Heart left ventricle (tissue), 16 donors: ENCODE measurements at places on chromosomes 2 and 18. TPM values are rescaled to one million over a fixed set of nuclear protein-coding genes. Genes with fewer than 3 reads are reported as not detected.

Gene ANKRD30B
- total RNA-seq = 0.06 TPM

- H3K36me3 ChIP-seq = no peaks in the 10 kb centered on the region
- DNase-seq = no peak
- H3K27ac ChIP-seq = no peak overlapping the region
- H3K4me1 ChIP-seq = no peaks in the 10 kb centered on the region
- H3K27me3 ChIP-seq = no peaks in the 10 kb centered on the region
Observed at GRCh38 chr2:163155279-163155883, 316.8 kb upstream of the KCNH7 start.

GRCh38 chr18:23574611-23575308 lies 11.5 kb downstream of the NPC1 start:
- peaks cover 7% of the 10 kb centered on the region for H3K4me1 ChIP-seq
- H3K36me3 ChIP-seq = no peaks in the 10 kb centered on the region
- no peak overlapping the region for H3K4me3 ChIP-seq
- peak overlapping the region; percentile 50 for H3K27ac ChIP-seq
- no peaks in the 10 kb centered on the region for H3K27me3 ChIP-seq

DNA sequence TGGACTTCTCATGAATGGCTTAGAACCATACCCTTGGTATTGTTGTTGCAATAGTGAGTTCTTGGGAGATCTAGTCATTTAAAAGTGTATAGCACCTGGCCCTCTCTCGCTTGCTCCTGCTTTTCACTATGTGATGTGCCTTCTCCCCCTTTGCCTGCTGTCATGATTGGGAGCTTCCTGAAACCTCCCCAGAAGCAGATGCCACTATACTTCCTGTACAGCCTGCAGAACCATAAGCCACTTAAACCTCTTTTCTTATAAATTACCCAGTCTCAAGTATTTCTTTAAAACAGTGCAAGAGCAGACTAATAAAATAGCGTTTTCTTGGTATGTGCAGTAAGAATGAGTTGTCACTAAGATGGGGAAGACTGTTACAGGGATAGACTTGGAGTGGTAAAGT lies 31.6 kb downstream of the BAZ2B start:
- no peak overlapping the region for H3K4me3 ChIP-seq
- DNase-seq = no peak
- H3K36me3 ChIP-seq = peaks cover 5% of the 10 kb centered on the region
- H3K27me3 ChIP-seq = no peaks in the 10 kb centered on the region
- no peaks in the 10 kb centered on the region for H3K4me1 ChIP-seq
- H3K27ac ChIP-seq = no peak overlapping the region

DNA sequence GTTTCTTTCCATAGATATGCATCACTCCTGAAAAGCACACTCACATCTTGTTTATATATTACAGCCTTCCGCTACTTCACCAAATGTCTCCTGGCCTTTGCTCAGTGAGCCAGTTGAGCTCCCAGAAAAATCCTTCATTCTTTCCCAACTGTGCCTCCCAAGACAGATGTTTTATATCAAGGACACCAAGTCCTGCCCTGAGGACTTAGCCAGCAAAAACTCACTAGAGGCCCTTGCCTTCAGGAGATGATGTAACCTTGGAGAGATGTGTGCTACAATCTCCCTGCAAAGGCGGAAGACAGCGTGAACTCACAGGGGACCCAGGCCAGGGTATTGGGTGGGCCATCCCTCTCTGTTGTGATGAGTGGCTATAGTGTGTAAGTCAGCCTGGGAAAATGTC lies 86.1 kb upstream of the CTAGE1 start:
- H3K36me3 ChIP-seq = no peaks in the 10 kb centered on the region
- peaks cover 26% of the 10 kb centered on the region for H3K4me1 ChIP-seq
- DNase-seq = no peak
- H3K27ac ChIP-seq = peak overlapping the region; percentile 64

Gene NAT8
- not detected for total RNA-seq

DNA sequence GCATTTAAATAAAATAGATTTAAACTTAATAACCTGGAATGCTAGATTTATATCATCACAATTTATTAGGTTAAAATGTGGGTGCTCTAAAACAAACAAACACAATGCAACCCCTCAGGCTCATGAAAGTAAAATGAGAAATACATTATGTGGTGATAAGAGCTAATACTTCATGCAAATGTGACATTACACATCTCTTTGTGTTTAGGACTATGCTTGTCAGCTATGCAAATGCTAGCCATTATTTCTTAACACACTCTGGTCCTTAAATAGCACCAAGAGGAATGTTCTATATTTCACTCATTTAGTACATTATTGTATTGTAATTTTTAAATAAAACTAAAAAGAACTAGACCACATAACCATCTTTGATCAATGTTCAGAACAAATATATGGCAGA lies 627.6 kb downstream of the DPP10 start:
- no peak overlapping the region for H3K27ac ChIP-seq
- H3K4me3 ChIP-seq = no peak overlapping the region
- H3K4me1 ChIP-seq = no peaks in the 10 kb centered on the region
- H3K27me3 ChIP-seq = no peaks in the 10 kb centered on the region

Gene EFEMP1
- total RNA-seq = 54.2 TPM

- no peak overlapping the region for H3K4me3 ChIP-seq
- no peaks in the 10 kb centered on the region for H3K27me3 ChIP-seq
- H3K4me1 ChIP-seq = peaks cover 81% of the 10 kb centered on the region
- peaks cover 35% of the 10 kb centered on the region for H3K36me3 ChIP-seq
- DNase-seq = peak; percentile 58
Observed at GRCh38 chr2:127658641-127659407, 12.9 kb downstream of the GPR17 start.

DNA sequence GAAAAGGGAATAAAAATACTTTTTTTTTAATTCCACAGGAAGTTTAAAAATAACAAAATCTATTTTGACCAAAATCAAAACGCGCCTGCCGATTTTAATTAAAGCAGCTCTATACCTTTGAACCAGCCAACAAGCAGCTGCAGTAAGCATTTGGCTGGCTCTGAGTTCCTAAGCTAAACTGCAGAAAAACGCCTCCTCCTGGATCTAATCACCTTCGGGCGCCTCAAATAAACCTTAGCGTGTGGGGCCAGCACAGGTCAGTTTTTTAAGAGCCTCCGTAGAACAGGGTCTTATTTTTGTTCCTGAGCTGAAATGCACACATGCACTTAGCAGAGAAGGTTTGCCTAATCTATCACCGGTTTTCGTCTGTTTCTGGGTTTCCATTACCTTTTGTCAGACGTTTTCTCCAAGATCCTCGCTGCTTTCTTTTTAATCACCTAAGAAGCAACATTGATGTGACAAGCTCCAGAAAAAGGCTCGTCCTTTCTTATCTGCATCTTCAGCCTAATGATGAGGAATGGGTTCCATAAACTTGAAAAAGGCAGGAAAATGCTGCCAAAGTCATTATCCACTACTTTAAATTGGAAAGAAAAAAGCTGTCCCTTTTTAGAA lies 64.7 kb upstream of the HNRNPA3 start:
- no peaks in the 10 kb centered on the region for H3K36me3 ChIP-seq
- no peak overlapping the region for H3K4me3 ChIP-seq
- H3K4me1 ChIP-seq = peaks cover 4% of the 10 kb centered on the region
- no peak for DNase-seq
- H3K27ac ChIP-seq = no peak overlapping the region
- peaks cover 10% of the 10 kb centered on the region for H3K27me3 ChIP-seq

DNA sequence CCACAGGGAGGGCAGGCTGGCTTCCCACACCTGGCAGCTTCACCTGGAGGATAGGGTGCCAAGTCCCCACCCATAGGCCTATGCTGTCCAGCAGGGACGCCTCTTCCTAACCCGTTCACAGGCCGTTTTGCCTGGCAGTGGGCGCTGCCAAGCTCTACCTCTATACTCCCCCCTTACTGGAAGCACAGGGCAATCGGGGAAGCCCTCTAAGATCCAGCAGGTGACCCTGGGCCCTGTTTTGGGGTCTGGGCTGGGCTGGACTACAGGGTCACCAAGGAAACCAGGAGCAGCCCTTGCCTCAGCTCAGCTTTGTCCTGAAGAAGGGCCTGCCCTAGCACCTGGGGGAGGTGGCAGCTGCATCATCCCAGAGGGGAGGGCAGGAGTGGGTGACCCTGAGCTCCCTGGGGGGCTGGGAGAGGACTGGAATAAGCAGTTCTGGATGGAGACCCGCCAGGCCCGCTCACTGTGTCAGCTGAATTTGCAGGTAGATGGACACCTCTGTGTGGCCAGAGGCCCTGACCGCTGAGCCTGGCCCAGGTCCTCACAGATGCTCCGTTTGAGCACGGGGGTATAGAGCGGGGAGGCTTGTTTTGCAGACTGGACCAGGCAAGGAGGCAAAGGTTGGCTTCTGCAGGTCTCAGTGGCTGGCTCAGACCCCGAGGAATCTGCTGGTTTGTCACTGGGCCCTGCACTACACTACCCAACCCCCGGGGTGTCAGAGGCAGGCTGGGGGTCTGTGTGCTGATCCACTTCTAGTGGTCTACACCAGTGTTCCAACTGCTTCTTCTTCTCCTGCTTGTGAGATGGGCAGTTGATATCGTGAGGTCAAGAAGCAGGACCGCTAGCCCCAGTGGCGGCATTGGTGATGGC lies 163.1 kb downstream of the ASB1 start:
- H3K27me3 ChIP-seq = no peaks in the 10 kb centered on the region
- no peak overlapping the region for H3K27ac ChIP-seq
- DNase-seq = no peak
- H3K4me1 ChIP-seq = no peaks in the 10 kb centered on the region
- no peaks in the 10 kb centered on the region for H3K36me3 ChIP-seq

Gene SPEG
- 124 TPM for total RNA-seq

DNA sequence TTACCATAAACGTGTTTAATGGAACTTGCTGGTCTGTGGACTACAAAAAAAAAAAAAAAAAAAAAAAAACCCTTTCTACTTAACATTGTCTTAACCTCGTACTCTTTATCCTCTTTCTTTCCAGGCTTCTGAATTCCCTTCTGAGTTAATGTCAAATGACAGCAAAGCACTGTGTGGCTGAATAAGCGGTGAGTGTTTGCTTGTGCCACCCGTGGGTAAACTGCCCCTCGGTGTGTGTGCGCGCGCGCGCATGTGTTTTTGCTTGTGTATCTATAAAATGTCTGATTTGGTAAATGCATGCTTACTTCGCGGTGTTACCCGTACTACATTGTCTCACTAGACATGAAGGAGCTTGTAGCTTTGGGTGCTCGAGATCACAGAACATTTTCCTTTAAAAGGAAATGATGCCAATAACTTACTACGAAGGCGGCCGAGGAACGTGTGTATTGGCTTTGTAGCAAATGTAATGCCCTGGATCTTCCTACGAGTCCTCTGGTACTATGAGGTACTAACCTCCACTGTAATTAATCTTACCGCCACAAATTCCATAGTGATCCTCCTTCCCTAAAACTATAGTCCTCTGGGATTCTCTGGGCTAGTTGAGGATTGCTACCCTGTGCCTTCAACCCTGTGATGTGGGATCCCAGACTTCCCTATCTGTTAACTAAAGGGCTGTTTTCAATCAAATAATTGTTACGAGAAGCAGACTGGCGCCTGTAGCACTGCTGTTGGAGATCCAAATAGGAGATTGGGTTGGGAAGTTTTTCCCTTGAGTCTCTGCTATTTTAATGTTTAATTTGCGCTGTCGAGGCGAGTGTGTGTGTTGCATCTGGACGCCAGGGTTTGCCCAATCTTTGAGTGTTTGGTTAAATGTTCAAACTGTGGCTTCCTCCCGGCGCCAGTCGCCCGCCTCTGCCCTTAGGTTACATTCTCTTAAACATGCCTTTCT lies 1.1 kb downstream of the ID2 start:
- peak; percentile 27 for DNase-seq
- no peaks in the 10 kb centered on the region for H3K27me3 ChIP-seq
- H3K4me3 ChIP-seq = peak overlapping the region; percentile 73
- peak overlapping the region; percentile 81 for H3K27ac ChIP-seq

GRCh38 chr18:45621061-45621511 lies 5.8 kb downstream of the SLC14A2 start:
- H3K27me3 ChIP-seq = no peaks in the 10 kb centered on the region
- H3K4me3 ChIP-seq = no peak overlapping the region
- DNase-seq = peak; percentile 19
- H3K27ac ChIP-seq = no peak overlapping the region
- H3K4me1 ChIP-seq = peaks cover 12% of the 10 kb centered on the region
- no peaks in the 10 kb centered on the region for H3K36me3 ChIP-seq

DNA sequence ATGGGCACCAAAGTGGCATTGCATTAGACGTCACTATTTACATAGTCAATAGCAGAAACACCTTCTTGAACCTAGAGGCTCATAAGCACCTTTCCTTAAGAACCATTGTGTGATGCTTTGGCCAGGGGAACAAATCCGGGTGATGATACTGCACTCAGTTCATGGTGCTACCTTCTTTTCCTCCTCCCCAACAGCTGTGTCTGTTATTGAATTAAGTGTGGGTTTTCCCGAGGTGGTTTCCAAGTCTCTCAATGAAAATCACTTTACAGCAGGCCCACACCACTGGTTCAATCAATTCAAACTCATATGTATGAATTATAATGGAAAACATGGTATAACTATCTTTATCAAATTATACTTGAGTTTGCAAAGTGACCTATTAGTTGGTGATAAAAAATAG lies 9.3 kb upstream of the EFEMP1 start:
- no peak for DNase-seq
- no peaks in the 10 kb centered on the region for H3K36me3 ChIP-seq
- no peak overlapping the region for H3K27ac ChIP-seq

GRCh38 chr18:3409811-3410210 lies 40.2 kb upstream of the TGIF1 start:
- H3K4me1 ChIP-seq = no peaks in the 10 kb centered on the region
- no peak overlapping the region for H3K4me3 ChIP-seq
- H3K27ac ChIP-seq = no peak overlapping the region
- no peaks in the 10 kb centered on the region for H3K36me3 ChIP-seq
- peaks cover 5% of the 10 kb centered on the region for H3K27me3 ChIP-seq
- DNase-seq = no peak

- DNase-seq = peak; percentile 37
- H3K4me3 ChIP-seq = no peak overlapping the region
- H3K27ac ChIP-seq = no peak overlapping the region
- H3K27me3 ChIP-seq = no peaks in the 10 kb centered on the region
- H3K4me1 ChIP-seq = peaks cover 23% of the 10 kb centered on the region
Observed at GRCh38 chr18:44882163-44882868, 201.6 kb downstream of the SETBP1 start.

Gene DGUOK
- total RNA-seq = 23.2 TPM

- DNase-seq = peak; percentile 53
- H3K27me3 ChIP-seq = no peaks in the 10 kb centered on the region
- H3K4me1 ChIP-seq = no peaks in the 10 kb centered on the region
- no peak overlapping the region for H3K27ac ChIP-seq
- no peaks in the 10 kb centered on the region for H3K36me3 ChIP-seq
Observed at GRCh38 chr18:390741-391478, 109.6 kb downstream of the COLEC12 start.

GRCh38 chr2:220510668-220511067 lies 883.2 kb downstream of the SLC4A3 start:
- H3K4me1 ChIP-seq = no peaks in the 10 kb centered on the region
- no peak for DNase-seq
- H3K27me3 ChIP-seq = no peaks in the 10 kb centered on the region

GRCh38 chr2:207683438-207683837 lies 28.0 kb upstream of the CCNYL1 start:
- no peak for DNase-seq
- no peaks in the 10 kb centered on the region for H3K27me3 ChIP-seq
- H3K4me3 ChIP-seq = no peak overlapping the region
